ENCODE measurements at places on chromosomes 16 and 17.

GRCh38 chr17:69620363-69620762 is 205.9 kb downstream of the MAP2K6 start:
- DNase-seq, result no peak

DNA sequence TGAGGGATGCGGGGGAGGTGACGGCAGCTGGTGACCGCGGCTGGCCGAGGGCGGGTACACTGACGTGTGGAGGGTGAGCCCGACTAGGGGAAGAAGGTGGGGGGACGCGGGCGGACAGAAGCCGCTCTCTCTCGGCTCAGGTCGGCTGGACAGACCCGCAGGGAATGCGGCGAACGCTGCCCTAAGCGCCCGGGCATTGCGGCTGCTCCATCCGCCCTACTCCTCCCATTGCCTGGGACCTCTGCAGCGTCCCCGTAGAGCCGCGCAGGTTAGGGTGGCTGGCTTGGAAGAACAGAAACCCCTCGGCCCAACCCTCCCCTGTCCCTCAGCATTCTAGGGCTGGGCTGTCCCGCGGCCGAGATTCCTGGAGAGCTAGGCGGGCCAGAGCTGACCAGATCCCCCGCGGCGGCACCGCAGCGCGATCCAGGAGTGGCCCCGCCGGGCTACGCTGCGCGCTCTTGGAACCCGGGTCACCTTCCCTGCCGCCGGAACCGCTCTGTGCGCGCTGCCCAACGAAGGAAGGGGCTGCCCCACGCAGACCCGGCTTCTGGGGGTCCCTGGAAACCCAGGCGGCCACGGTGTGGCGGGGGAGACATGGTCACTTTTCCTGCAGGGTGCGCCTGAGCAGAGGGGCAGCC is 3.0 kb downstream of the DLX4 start:
- DNase-seq, result no peak

DNA sequence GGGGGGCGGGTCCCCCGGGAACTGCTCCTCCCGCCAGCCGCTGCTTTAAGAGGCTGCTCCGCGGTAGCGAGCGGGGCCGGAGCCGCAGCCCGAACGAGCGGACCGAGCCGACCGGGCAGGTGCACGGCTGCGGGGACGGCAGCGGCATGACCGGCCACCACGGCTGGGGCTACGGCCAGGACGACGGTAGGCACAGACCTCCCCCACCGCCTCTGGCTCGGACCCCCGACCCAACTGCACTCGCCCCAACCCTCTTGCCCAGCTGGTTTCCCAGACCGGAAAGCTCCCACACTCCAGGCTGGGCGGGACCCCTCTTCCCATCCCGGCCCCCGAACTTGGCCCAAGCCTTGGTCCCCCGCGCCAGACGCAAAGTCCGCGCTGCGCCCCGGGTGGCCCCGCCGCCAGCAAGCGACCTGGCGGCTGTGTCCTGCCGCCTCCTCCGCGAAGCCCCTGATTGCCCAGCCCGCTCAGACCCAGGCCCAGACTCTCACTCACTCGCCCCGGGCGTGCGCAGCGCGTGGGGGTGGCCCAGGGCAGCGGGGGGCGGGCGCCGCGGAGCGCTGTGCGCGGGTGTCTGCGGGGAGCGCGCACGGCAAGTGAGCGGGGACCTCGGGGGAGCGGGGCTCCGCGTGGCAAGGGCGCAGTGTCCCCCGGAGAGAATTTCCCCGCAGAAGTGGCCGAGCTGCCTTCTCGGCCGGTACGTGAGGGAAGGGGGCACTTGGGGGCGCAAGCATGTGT is at the start of gene CA7:
Gene CA7, plus strand, starts transcription at position 73 of the 738 bp plus-strand sequence. Its CDS starts 74 bp downstream, at position 147.
- no peak for DNase-seq

DNA sequence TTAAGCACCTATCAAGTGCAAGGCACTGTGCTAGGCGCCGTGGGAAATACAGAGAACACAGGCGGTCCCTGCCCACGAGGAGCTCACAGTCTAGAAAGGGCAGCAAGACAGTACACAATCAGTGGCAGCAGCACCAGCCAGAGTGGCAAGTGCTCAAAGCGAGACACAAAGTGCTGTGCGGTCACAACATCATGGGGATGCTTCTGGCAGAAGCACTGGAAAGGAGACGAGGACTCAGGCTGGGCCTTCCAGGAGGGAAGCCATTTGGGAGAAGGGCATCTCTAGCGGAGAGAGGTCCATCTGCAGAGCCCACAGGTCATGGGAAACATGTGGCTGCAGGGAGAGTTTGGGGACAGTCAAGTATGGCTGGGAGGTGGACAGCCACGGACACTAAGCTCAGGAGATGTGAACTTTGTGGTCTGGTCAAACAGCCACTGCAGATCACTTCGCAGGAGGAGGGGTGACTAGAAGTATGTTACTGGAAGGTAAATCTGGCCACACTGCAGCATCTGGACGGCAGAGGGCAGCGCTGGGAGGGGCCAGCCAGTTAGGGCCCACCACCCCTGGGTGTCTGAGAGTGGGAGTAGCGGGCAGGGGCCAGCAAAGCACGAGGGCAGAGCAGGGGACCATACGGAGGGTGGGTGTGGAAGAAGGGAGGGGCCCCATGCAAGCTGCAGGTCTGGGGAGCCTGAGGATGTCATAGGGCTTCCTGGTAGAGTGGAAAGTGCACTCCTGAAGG is 71.1 kb downstream of the N4BP1 start:
- no peak for DNase-seq

DNA sequence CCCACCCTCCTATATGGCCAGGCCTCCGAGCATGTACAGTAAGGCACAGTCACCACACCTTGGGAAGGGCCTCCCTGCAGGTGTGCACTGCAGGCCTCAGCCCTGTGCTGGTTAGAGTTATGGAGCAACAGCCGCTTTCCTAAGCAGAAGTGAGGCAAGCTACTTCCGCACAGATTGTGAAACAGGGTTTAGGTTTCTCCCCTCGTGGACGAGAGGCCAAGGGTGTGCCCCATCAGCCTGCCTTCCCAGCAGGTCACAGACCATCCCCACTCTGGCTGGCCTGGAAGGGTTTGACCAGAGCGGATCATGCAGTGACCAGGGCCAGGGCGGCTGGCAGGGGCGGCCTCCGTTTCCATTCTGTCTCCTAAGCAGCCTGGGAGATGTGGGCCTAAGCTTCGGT is 4.7 kb downstream of the MSRB1 start:
- DNase-seq, result no peak

DNA sequence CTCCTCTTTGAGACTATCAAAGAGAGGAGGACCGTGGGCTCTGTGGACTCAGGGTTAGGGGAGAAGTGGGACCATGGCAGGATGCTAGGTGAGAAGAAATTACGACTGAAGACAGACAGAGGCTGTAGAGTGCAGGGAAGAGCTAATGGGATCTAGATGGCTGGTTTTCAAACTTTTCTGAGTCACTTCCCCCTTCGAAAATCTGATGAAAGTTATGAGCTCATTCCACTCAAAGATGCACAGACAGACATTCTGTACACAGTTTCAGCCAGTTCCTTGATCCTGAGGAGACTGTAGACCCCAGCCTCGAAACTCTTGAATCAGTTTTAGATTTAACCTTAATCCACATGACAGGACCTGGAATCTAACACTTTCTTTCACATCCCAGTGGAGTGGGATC is 40.7 kb downstream of the RGS9 start:
- DNase-seq, result no peak

DNA sequence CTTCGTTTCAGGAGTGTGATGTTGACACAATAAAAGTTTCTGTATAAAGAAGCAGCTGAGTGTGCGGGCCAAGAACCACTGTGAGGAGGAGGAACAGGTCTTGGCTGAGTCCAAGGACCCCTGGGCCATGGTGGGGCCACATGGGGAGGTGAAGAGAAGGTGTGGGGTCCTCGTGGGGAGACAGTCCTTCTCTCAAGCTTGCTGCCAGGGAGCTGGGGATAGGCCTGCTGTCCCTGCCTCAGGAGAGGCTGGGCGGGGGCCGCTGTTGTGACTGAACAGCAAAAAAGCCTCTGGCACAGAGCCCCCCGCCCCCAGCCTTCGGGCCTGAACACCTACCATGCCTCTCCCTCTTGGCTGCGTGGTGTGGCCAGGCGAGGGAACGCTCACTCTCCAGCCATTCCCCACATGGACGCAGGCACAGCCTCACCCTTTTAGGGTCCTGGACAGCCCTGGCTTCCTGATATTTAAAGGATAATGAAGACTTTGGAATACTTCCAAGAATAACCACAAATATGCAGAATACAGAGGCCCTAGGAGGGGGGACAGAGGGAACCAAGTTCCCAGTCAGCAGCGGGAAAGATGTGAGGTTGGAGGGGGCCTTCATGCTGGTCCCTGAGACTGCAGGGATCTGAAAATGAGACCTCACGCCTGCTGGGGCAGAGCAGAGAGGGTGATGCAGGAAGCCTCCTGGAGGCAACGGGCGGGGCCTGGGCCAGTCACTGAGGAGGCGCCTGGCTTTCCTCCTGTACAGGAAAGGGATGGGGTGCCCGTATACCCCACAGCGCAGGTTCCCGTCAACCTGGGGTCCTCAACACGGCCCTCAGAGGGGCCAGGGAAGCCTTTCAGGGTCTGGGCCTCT is 100.0 kb upstream of the CREBBP start:
- no peak for DNase-seq

GRCh38 chr17:82062984-82063368 is 2.6 kb downstream of the DUS1L start:
- DNase-seq, result no peak

DNA sequence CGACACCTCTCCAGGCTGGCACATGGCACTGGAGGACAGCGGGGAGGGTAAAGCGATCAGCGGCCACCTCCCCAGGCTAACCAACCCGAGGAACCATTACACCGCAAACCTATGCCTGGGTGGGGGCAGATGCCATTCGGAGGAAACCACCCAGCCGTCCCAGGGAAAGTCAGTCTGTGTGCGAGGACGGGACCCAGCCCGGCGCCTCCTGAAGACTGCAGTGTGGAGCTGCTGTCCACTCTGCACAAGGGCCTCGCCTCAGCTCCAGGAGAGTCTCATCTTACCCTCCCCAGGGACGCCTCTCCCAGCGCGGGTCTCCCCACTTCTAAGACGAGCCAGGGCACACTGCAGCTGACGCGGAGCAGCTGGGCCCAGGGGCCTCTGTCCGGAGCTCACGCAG is 8.0 kb downstream of the SLC38A10 start:
- DNase-seq, result no peak

DNA sequence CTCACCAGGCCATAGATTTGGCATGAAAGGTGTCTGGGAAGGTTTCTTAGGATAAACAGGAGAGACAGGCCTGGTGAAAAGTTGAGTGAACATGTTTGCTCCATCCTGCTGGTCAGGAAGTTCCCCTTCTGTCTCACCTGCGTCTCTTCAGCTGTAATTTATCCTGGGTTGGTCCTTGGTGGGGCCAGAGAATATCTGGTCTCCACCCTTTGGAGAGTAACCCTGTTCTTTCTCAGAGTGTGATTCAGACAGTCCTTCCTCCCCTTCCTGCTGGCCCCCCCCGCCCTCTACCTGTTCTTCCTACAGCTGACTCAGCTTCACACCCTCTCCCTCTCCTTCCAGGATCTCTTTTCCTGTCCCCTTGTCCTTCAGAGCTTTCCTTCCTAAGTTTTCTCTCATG is 17.1 kb downstream of the MINK1 start:
- no peak for DNase-seq

DNA sequence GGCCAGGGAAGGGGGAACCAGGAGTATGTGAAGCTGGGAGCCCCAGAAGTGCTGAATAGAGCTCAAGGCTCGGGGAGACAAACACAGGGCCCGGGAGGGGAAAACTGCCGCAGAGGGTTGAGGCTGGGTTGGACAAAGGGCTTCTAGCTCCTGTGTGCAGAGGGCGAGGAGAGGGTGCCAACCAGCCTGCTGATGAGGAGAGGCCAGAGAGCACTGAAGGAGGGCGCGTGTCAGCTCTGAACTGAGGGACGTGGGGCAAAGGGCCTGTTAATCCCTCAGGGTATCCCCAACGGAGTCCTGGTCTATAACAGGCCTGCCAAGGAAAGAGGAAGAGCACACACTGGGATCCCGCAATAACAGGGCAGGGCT is 151.3 kb downstream of the C16orf78 start:
- no peak for DNase-seq

DNA sequence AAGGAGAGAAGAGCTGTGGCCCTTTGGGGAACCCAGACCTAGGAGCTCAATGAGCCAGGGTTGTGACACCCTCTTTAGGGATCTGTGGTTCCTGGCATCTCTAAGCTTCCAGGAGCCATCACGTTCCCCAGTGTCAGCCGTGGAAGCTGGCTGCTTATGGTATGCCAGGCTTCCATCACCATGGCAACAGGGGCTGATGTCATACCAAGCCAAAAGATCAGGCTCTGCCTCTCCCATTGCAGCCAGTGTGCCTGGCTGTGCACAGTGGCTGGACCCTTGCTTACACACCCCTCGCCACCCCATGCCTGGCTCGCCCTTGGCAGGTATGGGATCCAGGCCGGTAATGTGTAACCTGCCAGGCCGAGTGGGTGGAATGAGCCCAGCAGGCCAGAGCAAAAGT is 91.1 kb downstream of the SSH2 start:
- DNase-seq, result no peak

GRCh38 chr16:79517156-79517555 is 83.4 kb downstream of the MAF start:
- DNase-seq, result no peak

DNA sequence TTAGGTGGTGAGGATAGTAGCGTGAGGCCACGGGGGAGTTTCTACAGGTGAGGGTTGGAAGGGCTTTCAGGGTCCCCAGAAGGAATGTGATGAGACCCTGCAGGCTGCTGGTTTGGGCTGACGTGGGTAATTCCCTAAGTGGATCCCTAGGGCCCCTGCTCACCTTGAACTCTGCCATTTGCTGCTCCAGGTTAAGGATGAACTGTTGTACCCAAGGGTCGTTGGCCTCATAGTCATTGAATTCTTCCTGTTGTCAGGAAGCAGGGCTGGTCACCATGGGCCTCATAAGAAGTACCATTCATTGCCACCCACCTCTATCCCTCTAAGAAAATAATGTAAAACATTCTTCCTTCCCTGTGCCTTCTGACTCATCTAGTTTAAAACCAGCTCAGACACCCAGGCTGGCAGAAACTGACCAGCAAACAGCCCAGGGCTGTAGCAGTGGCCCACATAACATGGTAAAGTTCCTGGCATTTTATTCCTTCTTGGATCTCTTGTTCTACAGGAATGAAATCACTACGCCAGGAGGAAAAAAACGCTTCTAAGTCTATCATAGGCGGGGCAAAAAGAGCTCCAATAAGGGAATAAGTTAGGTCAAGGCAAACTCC is 27.6 kb downstream of the FCSK start:
- no peak for DNase-seq

DNA sequence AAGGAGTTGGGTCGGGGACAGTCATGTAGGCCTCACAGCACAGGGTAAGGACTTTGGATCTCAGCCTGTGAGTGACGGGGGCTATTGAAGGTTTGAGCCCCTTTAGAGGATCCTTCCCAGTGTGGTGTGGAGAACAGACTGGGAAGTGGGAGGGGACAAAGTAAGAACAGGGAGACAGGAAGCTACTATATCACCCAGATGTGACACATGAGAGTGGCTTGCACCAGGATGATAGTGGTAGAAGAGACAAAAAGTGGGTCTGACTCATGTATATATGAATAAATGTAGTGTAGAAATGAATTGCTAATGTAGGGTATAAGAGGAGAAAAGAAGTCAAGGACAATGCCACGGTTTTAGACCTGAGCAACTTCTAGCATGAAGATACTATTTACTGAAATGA is 4.5 kb downstream of the NUP93 start:
- no peak for DNase-seq

GRCh38 chr17:56629531-56630075 is 36.1 kb downstream of the NOG start:
- DNase-seq, result peak; percentile 41

- DNase-seq, result no peak
Measured at GRCh38 chr17:6684460-6684783, 28.7 kb downstream of the SLC13A5 start.

GRCh38 chr17:82929676-82930042 is 89.8 kb upstream of the ZNF750 start:
- no peak for DNase-seq
